ENCODE measurements at places on chromosomes 6 and 20.

GRCh38 chr6:116047173-116047933 is 13.3 kb downstream of the FRK start:
- DNase-seq: no peak

DNA sequence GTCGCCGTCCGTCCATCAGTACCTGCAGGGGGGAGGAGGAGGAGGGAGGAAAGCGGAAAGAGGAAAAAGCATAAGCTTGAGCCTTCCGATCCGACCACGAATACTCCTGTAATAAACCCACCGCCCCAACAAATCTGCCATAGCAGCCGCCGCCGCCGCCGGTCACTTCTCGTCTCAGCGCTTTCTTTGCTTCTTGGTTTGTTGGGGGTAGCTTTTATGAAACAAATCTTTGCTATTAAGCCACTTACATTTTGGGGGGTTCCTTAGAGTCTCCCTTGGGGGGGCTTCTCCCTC is 277 bp downstream of the ADGRB3 start:
- DNase-seq: no peak

GRCh38 chr6:128303870-128304269 is 216.5 kb downstream of the PTPRK start:
- DNase-seq: no peak

DNA sequence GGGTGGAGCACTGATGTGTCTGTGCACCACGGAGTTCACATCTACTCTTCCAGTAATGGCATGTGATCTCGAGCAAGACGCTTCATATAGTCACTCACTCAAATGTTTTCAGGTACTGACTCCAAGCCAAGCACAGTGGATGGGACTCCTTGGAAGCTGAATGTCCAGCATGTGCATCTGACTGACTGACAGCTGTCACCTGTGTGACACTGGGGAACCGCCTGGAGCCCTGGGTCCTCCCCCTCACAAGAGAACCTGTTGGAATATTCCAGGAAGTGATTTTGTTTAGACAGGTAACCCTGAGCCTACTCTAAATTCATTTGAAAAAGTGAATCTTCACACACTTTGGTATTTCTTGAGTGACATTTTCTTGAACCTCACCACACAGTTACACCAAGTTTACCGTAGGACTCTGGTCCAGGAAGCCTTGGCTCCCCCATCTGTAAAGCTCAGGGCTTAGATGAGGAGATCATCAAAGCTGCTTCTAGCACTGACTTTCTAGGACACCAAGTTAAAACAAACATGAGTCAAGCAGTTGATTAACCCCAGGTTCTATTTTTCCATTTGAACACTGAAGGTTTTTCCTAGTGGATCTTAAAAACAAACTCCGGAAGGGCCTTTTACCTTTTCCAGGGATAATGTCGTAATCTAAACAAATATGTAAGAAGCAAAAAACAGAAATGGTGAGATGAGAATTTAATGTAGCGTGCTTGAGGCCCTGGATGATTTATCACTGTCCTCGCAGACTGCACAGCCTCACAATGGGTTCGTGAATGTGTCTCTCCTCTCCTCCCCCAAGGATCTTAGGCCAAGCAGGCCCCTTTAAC is 50.1 kb downstream of the EDN3 start:
- no peak for DNase-seq

DNA sequence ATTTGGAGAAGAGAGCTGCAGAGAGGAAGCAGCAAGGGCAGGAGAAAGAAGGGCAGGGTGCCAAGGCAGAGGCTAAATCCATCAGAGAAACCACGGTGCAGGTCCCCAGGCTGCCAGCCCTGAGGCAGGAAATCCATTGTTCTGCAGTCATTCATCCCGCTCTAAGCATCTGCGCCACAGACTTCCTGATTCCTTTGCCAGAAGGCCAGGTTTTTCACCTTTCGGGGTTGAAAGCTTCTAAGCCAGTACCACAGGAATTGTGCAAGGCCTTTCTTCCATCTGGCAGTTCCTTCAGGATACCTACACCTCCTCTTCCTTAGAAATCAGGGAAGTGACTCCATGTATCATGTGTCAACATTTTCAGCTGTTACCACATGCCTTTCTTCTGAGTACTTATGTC is 45.6 kb downstream of the ADGRF5 start:
- DNase-seq: no peak

GRCh38 chr6:84871925-84872324 is 107.5 kb upstream of the TBX18 start:
- no peak for DNase-seq

Measured in effector memory CD4-positive, alpha-beta T cell (primary cell).